ENCODE measurements at places on chromosomes 7 and 10. TPM values are rescaled to one million over a fixed set of nuclear protein-coding genes. Genes with fewer than 3 reads are reported as not detected.

DNA sequence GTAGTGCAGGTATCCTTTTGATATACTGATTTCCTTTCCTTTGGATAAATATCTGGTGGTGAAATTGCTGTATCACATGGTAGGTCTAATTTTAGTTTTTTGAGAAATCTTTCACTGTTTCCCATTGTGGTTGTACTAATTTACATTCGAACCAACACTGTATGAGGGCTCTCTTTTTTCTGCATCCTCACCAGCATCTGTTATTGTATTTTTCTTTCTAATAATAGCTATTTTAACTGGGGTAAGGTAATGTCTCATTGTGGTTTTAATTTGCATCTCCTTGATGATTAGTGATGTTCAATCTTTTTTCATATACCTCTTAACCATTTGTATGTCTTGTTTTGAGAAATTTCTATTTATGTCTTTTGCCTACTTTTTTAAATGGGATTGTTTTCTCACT is 335.4 kb upstream of the MTPN start:
- no peak for DNase-seq

DNA sequence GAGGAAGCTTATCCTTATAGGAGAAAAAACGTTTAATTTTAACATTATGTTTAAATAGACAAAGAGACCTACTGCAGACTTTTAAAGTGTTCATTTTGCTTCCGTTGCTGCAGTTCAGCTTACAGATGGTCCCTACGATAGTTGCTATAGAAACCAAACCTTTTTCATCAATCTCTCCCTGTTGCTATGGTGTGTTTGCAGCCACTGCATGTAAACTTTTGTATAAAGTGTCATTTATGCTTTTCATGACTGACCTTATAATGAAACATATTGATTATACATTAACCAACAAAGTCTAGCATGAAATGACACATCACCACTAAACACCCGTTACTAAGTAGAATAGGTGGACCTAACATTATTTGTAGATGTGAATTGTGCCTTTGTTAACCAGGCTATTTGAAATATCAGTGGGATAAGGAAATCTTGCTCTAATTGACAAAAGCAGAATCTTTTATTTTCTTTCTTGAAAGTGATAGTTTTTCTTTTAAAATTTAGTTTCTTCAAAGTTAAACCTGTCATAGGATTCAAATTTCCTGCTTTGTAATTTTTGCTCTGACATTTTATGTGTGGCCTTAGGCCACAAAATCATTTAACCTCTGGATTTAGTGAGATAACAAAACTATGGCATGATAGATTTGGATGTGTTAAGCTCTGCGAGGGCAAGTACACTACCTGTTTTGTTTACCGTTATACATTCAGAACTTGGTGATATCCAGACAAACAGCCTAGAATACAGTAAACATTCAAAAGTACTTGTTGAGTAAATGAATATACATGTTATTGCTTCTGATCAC is 64.0 kb downstream of the CACNB2 start:
- no peak for DNase-seq

- DNase-seq: no peak
These were observed 14.0 kb downstream of the C10orf88 start for GRCh38 chr10:122939856-122940543.

DNA sequence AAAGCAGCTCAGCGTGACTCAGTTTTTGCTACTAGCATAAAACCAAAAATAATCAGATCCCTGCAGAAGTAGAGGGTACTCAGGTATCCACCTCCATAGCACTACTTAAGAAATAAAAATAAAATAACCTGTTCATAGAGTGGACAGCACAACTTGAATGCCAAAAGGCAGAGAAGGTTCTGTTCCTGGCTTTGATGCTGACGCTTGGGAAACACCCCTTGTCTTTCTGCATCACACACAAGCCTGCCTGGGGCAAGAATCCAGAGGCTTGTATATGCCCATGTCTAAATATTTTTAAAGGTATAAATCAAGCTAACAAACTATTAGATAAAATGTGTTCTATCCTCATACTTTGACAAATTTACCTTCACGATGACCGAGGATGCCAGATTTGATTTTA is 207.3 kb downstream of the KIAA1217 start:
- no peak for DNase-seq

The EPHB4 gene
- 82.1 TPM for total RNA-seq

GRCh38 chr10:38157270-38157685 is 63.1 kb downstream of the ZNF37A start:
- no peak for DNase-seq

Data from K562 (cell line).